ENCODE measurements at places on chromosomes 1 and 21.
A peak's percentile ranks its signal among the peaks of the same experiment; 100 is the strongest.

DNA sequence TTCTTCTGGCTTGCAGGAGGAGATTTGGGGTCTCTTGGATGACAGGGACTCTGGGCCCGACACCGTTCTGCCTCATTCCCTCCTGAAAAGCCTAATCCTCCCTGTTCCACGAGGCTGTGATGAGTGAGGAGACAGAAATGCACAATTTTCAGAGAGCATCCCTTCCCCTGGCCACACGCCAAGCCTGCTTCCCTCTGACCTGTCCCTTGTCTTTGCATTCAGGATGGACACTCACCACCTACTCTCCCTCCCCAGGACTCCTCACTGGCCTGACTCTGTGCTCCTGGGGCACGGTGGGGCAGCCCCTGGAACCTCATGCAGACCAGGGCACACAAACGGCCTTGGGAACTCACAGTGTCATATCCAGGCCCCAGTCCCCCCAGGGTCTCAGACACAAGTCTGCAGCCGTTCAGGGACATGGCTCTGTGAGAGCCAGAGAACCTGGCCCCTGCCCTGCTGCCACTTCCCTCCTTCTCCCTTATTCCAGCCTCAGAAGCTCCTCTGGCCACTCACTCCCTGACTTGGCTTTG is 3.5 kb upstream of the PRAMEF12 start:
- DNase-seq, result no peak

GRCh38 chr1:203379825-203380224 is 28.9 kb upstream of the FMOD start:
- DNase-seq, result no peak

DNA sequence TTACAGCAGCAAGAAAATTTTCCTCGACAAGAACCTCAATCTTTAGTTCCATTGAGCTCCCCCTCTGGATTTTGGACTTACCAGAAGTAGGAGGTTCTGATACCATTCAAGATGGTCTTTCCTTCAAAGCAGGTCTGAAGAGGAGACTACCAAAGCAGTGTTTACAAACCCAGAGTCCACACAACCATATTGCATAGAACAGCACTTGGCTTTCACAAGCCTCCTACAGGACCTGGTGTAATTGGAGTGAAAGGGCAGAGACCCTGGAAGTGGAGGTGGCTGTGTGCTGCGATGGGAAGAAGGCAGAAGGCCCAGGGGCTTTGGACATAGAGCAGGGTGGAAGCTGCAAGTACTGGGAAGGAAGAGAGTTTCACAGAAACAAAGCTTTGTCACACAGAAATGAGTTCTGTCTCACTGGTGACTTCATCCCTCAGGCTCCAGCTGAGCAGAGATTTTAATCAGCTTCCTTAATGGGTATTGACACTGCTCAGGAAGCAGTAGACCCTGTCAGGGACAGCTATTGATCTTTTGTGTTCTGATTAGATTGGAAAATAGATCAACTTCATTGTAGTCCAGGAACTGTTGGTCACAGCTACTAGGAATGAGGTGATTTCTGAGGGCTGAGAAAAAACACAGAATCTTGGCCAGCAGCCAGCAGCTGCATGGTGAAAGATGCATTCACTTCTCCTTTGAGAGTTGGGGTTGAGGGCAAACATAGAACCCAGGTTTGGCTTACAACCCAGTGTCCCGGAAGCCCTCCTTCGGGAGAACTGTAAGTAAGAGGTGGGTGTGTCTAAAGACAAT is 124.0 kb downstream of the SYT2 start:
- DNase-seq, result peak; percentile 19

DNA sequence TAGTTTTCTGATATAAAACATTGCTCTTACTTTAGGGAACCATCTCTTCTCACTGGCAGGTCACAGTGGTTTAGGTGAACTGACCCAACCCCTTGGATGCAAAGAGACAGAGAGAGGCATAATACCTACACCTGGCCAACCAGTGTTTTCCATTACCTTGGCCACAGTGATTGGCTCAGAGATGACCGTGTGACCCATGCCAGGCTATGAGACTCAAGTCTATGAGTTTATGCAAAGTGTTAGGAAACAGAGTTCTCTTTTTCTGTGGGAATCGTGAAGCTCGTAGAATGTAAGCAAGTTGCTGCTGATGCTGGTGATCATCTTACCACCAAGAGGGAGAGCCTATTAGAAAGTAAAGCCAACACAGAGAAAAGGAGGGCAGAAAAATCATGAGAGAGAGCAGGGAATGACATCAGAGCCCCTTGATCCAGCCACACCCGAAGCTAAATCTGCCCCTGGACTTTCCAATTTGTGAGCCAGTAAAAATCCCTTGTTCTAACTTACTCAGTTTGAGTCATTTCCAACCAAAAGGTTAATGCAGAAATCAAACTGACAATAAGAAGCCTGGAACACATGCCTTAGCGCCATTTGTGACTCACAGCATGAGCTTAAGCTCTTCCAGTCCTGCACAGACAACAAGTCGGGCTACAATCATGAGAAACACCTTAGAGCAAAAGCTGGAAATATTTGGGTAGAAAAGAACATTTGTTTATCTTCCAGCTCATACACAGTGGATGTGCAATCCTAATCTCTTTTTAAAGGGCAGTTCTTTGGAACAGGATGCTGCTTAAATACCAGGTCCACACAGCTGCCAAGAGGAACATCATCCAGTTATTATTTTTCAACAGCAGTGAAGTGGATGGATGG is 81.3 kb upstream of the KAZN start:
- DNase-seq, result no peak

DNA sequence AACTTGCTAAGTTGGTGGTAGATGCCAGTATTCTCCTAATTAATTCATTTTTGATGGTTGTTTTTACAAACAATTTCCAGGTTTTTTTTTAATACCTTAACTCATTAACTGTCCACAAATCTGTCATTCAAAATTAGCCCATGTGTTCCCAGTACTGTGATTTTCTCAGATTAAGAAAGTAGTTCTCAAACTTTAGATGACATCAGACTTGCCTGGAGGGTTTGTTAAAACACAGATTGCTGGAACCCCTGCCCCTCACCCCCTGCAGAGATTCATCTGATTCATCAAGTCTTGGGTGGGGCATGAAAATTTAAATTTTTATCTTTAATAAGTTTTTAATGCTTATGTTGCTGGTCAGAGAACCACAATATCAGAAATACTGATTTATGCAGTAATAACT is 130.5 kb downstream of the BACH1 start:
- DNase-seq, result no peak

GRCh38 chr1:225849925-225850324 is 32.3 kb downstream of the TMEM63A start:
- no peak for DNase-seq

DNA sequence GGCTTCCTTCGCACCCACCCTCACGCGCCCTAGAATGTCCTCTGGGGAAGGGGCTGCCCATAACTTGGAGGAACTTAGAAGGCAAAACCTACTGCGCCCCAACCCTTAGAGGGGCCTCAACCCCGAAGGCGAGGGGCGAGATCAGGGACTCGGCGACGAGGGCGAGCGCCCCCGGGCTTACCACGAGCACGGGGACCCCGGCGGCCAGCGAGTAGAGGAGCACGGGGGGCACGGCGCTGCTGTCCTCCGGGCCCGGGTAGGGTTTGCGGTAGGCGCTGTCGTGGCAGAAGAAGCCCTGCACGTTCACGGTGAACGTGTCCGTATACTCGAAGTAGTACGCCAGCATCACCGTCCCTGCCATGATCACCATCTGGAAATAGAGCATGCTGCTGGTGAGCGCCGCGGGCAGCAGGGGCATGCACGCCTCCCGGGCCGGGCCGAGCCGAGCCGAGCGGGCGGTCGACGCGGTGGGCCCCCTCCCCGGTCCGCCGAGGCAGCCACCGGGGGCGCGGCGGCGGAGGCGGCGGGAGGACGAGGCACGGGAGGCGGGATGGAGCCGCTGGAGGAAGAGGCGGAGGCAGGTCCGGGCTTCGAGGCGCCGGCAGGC is 304 bp downstream of the PLPPR5 start:
- DNase-seq, result peak; percentile 43

DNA sequence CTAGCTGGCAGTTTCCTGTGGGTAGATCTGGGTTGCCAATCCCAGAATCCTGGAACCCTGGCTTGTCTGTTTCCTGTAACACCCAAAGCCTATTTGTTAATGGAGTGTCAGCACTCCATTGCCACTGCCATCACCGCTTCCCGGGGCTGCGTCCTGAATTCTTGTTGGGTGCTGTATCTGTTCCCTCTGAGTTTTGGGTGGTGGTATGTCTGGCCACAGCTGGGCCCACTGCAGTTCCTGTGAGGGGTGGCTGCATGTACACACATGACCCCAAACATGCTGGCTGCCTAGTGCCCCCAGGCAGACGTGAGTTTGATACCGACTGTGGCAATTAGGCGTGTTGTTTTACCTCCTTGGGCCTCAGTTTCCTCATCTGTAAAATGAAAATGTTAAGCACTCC is 29.3 kb downstream of the NAV1 start:
- DNase-seq, result no peak

DNA sequence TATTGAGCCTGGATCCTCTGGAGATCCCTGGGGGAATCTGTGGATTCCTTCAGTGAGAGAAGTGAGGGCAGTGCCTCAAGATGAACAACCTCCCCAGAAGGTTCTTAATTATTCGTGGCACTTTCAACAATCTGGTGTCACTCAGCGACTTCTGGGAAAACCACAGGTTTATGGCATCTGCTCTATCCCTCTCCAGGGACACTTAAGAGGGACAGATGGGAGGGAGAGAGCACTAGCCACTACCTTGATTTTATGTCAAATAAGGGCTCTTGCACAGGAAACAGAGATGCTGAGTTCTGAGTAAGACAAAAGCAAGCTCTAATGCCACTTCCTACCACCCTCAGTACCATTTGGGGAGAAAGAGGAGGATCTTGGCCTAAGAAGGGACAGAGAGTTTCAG is 21.2 kb upstream of the CHI3L1 start:
- DNase-seq, result no peak

DNA sequence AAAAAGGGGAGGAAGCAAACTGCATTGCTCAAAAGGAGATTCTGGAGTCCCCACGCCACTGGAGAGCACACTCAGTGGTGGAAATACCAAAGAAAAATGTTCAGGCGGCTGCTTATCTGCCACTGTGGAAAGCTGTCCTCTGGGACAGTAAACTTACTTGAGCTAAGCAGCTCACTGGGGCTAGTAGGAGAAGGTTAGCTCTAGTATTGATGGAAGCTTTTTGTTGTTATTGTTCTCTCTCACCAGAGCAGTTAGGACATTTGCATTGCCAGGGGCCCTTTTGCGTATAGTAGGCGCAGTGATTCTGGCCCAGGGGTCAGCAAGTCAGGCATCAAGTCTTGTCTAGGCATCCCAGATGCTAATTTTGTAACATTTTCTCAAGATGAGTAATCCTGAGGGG is 15.6 kb downstream of the BACE2 start:
- no peak for DNase-seq

DNA sequence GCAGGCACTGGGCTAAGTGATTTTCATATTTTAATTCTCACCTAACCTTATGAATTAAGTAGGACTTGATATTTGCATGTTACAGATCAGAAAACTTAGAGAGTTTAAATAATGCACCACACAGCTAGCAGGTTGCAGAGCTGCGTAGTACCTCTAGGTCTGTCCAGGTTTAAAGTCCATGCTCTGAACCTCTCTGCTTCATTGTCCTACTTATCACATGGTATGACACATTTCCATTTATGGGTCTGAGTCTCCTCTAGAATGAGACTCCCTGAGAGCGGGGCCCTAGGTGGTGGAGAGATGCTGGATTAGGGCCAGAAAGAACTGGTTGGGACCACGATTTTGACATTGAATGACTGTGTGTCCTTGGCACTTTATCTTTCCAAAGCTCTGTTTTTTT is 102.5 kb upstream of the USP24 start:
- no peak for DNase-seq

DNA sequence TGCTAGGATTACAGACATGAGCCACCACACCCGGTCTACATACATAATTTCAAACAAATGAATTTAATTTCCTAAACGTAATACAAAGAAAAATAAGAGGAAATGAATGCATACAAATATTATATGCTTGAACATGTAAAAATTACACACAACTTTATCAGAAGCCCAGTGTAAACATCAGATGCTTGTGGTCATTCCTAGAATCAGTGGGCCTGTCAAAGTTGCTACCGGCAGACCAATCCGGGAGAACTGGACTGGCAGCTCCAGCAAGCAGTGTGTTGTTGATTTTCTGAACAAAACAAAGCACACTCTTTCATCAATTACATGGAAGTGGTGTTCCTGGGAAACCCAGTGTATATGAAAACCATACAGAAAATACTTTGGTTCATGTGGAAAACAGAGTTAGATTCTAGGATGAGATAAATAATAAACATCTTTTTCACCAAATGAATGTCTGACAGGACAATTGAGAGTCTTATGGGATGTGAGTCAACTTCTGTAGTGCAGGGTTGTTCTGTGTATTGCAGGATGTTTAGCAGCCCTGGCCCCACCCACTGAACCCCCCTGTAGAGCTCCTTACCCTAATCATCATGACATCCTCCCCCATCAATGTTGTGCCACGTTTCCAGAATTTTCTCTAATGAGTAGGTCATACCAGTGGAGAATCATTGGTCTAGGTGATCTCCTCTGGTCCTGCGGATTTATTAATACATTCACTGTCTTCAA is 33.8 kb downstream of the MFSD2A start:
- no peak for DNase-seq

- DNase-seq, result no peak
Measured at GRCh38 chr21:38413958-38414548, 84.2 kb downstream of the ERG start.

DNA sequence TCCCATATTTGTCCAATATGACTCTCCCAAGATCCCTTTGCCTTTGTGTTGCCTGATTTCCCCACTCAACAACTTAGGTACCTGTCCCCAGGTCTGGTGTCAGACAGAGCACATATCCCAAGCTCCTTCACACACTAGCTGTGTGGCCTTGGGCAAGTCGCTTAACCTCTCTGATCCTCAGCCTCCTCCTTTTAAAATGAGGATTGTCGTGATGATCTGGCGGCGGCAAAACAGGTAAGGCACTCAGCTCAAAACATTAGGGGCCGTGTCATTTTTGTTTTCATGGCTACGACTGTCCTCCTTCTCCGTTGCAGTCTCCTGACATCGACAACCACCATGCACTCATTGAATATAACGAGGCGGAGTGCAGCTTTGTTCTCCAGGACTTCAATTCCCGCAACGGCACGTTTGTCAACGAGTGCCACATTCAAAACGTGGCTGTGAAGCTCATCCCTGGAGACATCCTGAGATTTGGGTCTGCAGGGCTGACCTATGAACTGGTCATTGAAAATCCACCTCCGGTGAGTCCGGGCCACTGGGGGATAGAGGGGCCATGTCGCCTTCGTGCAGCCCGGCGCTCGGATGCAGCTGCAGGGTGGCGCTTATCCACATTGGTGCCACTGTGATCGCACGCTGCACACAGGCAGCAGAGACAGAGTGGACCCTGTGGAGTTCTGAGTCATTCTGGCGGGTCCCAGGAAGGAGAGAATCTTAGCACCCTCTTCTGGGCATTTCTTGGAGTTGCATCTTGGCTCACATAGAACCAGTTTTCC is 25.2 kb downstream of the FHAD1 start:
- DNase-seq, result peak; percentile 66

- DNase-seq, result no peak
Measured at GRCh38 chr1:87329526-87330056, 911 bp downstream of the LMO4 start.

GRCh38 chr1:175784831-175785230 is 41.4 kb upstream of the TNR start:
- no peak for DNase-seq
